ENCODE measurements at places on chromosomes 1 and 21.

- peak; percentile 23 for DNase-seq
Observed at GRCh38 chr21:35475009-35475408, 425.9 kb upstream of the RUNX1 start.

- DNase-seq, result no peak
Observed at GRCh38 chr21:46442938-46443337, 15.8 kb upstream of the DIP2A start.

GRCh38 chr1:14659913-14660312 lies 61.4 kb downstream of the KAZN start:
- no peak for DNase-seq

- peak; percentile 78 for DNase-seq
Observed at GRCh38 chr1:160997323-160998038, 23.5 kb downstream of the F11R start.

- peak; percentile 24 for DNase-seq
Observed at GRCh38 chr1:206955476-206956451, 9.5 kb upstream of the PIGR start.

DNA sequence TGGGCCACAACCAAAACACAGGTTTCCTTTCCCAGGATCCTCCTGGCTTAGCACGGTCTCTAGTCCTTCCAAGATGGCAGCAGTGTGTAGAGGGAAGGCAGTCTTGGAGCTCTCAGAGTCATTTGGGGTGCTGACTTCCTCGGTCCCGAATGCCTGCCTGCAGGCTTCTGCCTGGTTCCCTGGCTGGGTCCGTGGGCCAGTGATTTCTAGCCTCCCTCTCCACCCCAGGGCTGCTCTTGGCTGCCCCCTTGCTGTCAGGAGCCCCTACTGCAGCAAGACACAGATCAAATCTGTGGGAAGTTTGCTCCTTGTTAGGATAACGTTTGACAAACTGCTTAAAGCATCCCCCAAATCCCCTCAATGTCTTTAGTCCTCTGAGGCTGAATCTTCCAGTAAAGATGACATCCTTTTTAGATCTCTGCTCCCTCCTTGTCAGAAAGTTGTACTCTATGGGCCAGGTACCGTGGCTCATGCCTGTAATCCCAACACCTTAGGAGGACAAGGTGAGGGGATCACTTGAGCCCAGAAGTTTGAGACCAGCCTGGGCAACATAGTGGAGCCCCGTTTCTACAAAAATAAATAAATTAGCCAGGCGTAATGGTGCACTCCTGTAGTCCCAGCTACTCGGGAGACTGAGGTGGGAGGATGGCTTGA lies 272.5 kb downstream of the RRAGC start:
- peak; percentile 74 for DNase-seq

GRCh38 chr21:17536381-17536780 lies 23.5 kb downstream of the CXADR start:
- DNase-seq, result no peak

GRCh38 chr1:27444632-27445031 lies 45.3 kb downstream of the WASF2 start:
- DNase-seq, result no peak

DNA sequence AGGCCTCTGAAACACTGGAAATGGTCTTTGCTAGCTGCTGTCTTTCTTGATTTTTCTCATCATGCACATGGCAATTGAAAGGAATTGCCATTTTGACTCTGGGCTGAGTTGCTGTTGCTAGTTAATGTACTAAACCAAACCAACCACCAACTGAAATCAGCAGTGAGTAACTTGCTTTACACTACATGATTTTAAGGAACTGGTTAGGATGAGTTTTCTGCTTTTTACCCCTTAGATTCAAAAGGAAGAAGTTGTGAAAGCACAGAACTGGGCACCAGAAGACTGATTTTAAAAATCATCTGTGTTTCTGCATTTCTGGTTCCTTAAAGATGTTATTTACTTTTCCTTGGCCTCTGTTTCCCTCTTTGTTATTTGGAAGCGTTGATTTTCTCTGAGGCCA lies 361.9 kb downstream of the HLX start:
- no peak for DNase-seq

DNA sequence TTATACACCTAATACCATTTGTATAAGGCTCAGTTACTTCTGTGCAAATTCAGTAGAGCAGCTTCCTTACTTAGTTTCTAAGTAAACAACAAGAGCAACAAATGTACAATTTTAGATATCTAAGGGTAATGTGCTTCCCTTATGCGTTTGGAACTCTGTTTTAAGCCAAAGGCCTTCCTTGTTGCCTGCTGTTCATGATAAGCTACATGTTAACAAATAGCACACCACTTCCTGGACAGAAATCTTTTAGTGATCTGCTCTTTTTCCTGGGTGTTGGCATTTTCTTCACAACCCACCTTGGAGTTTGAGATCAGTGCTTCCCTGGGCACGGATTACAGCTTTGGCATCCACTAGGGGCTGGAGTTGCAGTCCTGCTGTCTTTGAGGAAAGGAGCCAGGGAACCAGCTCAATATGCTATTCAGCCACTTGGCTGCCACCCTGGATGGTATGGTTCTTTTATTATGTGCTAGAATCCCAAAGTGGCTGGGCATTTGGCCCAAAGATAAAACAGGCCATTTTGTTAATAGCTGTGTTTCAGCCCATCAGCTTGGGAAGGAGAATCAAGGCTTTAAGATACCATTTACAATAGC lies 55.6 kb upstream of the ADAR start:
- no peak for DNase-seq

DNA sequence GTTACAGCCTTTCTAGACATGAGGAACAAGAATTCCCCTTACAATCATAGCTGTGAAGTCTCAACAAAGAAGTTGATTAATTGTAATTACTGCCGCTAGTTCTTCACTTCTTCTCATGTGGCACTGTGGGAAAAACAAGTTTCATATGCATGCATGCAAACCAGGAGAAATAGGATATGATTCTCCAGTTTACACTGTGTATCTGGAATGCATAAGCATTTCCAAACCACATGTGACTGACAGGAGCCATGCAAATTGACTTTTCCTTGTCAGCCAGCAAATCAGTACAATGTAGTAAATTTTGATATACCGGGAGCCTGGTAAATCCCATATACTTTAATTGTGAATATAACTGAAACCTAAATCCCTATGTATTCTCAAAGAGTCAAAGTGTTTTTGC lies 279.3 kb downstream of the PAPPA2 start:
- DNase-seq, result no peak

- peak; percentile 12 for DNase-seq
Observed at GRCh38 chr1:19885821-19886220, 3.6 kb downstream of the OTUD3 start.

DNA sequence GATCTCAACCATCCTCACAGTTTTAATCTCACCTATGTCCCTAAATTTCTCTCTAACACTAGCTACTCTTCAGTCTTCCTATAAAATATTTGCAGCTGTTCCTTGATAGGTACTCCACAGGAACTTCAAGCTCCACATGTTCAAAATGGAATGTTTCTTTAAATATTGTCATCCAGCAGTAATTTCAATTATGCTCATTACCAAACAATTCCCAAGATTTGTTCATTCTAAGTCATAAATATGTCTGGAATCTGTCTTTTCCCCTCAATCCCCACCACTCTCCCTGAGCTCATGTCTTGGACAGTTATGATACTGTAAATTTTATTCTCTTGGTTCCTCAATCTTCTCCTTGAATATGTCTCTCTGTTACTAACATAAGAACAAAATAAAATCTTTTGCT lies 214.4 kb downstream of the NRIP1 start:
- DNase-seq, result peak; percentile 42

All from GM03348 (cell line).